ENCODE measurements at places on chromosomes 3 and 15.

DNA sequence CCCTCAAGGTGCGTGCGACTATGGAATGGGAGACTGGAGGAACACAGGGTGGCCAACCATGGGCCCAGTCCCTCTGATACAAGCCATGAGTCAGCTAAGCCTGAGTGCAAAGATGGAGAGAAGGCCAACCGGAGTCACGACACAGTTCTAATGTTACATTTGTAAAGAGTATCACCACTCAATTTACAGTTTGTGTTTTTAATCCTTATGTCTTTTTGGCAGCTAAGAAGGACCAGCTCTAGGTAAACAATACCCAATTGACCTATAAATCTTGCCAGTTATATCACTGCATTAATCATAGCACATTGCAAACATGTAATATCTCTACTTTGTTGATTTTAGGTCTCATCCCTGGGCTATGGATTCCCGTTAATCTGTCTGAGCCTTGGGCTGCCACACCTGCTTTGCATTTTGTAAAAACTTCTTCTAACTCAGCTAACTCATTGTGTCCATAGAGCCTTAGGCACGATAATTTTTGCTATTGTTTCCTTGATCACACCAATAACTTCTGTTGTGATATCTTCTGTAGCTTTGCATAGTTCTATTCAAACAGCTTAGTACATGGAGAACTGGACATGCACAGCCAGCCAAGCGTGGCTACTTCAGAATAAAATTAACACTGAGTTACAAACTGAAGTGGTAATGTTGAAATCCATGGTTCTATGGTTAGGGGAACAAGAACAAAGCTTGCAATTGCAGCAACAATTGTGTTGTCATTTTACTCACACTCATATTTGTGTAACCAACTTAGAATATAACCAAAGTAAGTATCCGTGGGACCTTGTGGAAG lies 50.3 kb downstream of the LSM3 start:
- DNase-seq = no peak

DNA sequence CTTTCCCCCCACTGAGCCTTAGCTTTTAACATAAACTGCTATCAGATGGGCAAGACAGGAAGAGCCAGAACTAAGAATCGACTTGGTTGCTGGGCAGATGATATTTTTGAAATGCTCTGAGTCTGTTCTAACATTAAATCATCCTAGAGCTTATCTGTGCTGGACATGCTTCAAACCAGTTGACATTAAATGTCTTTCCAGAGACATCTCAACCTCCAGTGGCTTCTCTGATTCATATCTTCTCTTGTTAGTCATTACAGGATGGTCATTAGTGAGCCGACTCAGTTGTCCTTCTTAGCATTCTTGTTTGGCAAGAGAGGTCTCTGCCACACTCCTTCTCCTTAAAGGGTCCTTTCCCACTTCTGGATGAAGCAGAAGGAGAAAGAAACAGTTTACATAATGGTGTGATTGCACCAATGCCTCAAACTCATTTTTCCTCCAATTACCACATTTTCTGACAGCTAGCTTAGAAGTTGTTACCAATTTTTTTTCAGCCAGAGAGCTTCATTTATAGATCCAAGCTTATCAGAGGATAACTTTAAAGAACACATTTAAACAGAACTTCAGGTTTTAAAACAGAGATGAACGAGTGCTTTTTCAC lies 21.7 kb upstream of the SYN2 start:
- no peak for DNase-seq

- no peak for DNase-seq
Observed at GRCh38 chr3:22536541-22536940, 666.6 kb upstream of the UBE2E2 start.

DNA sequence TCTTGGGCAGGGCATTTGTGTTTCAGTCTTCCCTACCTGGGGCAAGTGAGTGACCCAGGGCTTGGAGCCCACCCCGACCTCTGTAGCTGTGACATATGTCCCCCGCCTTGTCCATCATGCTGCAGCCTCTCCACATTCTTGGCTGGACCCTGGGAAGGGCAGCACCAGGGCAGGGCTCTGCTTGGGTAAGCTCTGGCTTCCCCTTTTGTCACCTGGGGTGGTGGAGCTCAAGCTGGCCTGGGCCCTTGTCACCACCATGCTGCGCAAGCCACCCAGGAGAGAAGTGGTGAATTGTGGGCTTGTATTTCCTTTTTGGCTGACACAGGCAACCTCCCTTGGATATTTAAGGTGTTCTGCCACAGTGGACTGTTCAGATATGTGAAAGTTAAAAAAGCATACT lies 29.3 kb downstream of the SPSB4 start:
- DNase-seq = no peak

DNA sequence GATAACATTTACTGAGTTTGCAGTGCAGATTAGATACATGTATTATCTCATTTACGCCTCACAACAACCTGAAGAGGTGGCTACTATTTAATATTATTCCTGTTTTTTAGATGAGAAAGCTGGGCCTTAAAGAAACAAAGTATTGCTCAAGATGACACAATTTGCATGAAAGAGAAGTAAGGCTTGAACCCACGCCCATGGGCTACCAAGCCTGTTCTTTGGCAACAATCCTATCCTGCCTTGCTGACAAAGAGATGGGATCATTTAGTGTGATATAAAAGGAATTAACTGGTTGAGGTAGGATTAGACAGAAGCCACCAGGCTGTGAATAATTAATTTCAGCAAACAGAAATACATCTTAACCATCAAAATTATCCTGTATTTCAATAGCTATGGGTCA lies 9.2 kb upstream of the LDHAL6B start:
- no peak for DNase-seq

GRCh38 chr3:102059145-102059943 lies 210.0 kb downstream of the NFKBIZ start:
- no peak for DNase-seq

DNA sequence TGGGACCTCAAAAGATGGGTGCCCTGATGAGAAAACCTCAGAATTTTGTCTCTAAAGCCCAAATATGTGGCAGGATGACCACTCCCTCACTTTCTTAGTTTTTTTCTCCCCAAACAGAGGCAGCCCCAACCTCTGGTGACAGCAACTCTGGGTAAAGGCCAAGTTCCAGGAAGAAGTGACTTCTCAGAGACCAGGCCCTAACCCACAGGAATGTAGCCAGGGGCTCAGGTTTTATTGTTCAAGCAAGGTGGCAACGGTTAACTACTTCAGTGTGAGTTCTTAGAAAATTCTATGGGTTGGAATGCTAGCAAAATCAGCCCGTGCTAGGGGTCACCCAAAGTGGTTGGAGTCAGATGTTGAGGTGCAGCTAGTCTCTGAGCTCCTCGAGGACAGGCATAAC lies 5.1 kb upstream of the DNAJA4 start:
- DNase-seq = no peak

- no peak for DNase-seq
Observed at GRCh38 chr3:73695841-73696240, 71.1 kb upstream of the PDZRN3 start.

DNA sequence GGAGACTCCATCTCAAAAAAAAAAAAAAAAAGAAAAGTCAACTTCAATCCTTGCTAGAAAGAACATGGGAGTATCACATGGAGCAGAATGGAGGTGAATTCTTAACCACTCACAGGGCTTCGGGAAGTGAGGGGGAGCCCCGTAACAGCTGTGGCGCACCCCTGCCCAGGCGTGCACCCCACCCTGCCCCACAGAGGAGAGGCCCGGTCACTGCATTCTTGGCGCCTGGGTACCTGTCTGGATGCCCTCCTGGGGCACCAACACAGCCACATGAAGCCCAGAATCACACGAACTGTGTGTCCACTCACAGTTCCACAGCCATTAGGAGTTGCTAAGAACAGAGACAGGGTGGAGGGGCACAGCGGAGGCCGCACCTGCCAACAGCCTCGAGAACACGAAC lies 51.8 kb downstream of the NIPA2 start:
- DNase-seq = no peak

DNA sequence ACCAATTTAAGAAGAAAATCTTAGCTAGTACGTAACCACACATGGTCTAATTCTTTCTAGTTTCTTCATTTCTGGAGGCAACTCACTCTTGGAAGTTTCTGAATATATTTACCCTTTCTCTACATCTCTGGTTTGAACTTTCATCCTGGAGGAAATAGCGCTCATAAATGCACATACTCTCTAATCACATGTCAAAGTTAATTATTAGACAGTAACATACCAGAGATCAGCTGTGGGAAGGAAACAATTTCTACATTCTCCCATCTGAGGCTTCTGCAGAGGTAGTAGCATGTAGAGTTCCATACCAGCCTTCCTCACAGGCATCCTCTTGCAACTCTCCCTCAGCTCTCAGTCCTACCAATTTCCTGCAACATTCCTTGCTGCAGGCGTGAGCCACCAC lies 132.5 kb downstream of the RBPMS2 start:
- no peak for DNase-seq

- no peak for DNase-seq
Observed at GRCh38 chr3:156469456-156469855, 85.5 kb downstream of the SSR3 start.

DNA sequence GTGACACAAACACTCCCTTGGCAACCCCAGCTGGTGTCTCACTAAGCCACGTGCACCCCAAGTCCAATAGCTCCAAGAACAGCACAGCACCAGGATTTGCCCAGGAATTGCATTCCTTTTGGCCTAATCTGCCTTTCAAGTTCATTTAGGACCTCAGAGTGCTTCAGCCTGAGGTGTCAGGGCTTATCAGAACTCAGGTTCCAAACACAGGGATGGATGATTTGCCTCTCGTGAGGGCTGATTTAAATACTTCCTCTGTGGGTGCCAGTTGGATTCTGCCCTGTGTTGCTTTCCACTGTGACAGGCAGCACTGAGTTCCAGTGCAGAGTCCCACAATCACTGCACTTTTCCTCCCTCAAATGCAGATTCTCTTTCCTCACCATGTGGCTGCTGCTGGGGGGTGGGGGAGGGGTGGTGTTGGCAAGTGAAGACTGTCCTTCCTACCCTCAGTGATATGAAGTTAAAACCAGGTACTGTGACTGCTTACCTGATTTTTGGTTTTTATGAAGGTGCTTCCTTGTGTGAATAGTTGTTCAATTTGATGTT lies 204.3 kb upstream of the STAC start:
- DNase-seq = no peak

DNA sequence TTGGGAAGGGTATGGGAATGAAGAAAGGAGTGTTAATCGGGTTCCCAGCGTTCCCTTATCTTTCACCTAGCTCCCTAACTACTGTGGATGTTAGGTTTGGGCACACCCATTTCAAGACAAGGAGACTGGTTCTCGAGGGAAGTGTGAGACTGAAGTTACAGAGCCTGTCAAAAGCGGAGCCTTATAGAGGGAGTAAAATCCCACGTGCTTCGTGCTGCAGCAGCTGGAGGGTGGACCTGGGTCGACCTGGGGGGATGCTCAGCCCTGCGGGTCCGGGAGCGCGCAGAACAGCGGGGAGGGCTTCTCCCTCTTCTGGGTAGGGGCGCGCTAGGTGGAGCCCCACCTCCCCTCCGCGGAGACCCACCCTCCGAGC lies 314 bp upstream of the TMED3 start:
- no peak for DNase-seq

GRCh38 chr3:107373896-107374295 lies 3.3 kb upstream of the CCDC54 start:
- no peak for DNase-seq

GRCh38 chr3:112136959-112137693 lies 4.1 kb upstream of the GCSAM start:
- peak; percentile 38 for DNase-seq

GRCh38 chr3:193780397-193780796 lies 187.4 kb downstream of the OPA1 start:
- no peak for DNase-seq

DNA sequence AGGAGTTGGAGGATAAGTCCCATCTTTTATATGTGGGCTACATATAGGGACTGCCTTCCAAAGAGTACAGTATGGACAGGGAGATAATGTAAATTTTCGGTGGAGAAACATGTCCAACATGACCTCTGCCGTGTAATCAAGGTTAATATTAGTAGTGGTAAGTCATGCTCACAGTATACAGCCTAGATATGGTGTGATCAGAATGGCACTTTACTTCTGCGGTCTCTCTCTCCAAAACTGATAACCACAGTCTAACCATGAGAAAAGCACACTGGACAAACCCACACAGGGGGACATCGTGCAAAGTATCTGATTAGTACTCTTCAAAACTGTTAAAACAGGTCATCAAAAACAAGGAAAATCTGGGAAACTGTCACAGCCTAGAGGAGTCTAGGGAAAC lies 66.6 kb upstream of the PLCL2 start:
- DNase-seq = no peak

GRCh38 chr3:121515862-121516261 lies 29.9 kb downstream of the POLQ start:
- no peak for DNase-seq

DNA sequence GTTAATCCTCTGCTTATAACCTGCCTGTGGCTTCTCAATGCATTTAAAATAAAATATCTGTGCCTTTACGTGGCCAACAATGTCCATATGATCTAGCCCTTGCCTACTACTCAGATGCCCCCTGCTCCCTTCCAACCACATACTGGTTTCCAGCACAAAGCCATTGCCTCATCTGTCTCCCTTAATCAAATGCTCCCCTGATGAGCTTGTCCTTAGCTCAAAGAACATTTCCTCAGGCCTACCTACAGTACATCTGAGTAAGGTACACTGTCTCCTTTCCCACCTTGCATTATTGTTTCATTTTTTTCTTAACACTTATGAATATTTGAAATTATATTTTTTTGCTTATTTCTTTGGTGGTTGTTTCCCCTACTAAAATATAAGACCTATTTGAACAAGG lies 5.9 kb upstream of the TSC22D2 start:
- DNase-seq = no peak

DNA sequence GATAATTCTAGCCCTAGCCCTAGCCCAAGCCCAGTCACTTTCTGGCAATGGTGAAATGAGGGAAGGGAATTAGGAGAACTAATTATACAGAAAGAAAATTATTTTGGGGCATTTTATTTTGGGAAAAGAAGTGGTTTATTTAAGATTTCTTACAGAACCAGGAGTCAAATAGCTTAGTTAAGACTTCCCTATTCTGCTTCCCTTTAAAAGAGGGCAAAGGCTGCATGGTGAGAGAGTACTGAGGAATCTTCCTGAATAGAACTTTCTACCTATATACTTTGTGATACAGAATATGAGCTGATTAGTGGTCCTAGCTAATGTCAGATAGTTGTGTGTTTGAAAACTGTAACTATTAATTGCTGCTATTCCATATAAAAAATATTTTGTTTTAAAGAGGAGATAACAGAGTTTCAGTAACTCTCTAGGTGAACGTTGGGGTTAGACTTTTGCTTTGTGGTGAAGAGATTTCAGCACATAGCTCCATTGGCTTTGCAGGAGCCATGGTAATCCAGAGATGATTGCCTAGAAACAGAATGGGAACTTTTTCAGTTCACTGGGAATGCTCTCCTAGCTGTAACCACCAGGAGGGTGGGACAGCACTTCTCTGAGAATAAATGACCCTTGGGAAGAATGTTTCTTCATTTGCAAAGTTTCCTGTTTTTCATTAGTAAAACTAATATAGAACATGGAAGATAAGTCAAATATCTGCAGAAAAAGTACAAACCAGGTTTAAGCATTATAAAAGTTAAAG lies 5.3 kb upstream of the GCSAM start:
- no peak for DNase-seq

DNA sequence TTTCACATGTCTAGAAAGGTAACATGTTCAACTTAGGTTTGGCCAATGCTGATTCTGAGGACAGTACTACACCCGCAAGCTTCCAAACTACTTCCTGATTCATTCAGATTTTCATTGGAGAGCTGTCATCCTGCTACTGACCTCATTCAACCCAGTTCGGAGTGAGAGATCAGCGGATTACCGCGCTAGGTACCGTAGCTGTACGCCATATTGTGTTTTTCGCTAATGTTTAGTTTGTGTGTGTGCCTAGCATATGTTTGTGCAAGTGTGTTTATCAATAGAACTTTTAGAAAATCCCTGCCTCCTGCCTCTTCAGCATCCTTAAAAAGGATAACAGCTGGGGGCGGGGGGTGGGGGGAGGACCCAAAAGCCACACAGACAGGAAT lies 1.1 kb downstream of the ZBTB20 start:
- DNase-seq = peak; percentile 78
